ENCODE measurements at places on chromosomes 11 and 22. TPM values are rescaled to one million over a fixed set of nuclear protein-coding genes. Genes with fewer than 3 reads are reported as not detected.

DNA sequence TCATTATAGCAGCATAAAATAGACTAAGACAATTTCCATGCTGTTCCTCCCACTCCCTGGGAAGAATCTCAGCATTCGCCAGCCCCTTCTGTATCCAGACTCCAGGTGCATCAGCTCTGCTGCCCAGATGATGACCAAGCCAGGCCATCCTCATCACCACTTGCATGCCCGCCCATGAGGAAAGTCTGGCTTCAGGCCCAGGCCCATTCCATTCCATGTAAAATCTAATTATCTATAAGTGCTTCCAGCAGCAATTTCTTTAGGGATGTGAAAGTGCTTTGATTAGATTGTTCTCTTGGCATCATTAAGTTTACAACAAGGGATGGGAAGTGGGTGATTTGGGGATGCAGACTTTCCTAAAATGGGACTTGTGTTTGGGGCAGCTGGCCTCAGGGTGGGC is 100.3 kb downstream of the INSC start:
- DNase-seq: no peak

GRCh38 chr11:121248496-121248895 is 44.1 kb upstream of the SC5D start:
- DNase-seq: no peak

- DNase-seq: no peak
These were observed 29.9 kb downstream of the PIWIL3 start for GRCh38 chr22:24744638-24745037.

DNA sequence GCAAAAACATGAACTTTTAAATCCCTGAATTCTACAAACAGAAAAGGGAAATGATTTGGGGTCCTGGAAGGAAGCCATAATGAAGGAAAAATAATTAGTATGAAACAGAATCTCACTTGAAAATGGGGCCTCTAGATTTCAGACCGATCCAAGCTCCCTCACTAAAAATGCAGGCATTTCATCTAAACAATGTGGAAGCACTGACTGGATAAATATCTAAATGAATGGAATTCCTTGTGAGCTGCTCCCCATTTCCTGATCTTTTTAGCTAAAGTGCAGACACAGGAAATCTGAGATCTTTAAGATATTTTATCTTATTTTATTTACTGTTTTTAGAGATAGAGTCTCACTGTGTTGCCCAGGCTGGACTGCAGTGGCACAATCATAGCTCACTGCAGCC is 1255.8 kb downstream of the LRRC4C start:
- no peak for DNase-seq

- no peak for DNase-seq
These were observed 14.5 kb upstream of the LRRC55 start for GRCh38 chr11:57167125-57167846.

- DNase-seq: no peak
These were observed 1.2 kb downstream of the MAJIN start for GRCh38 chr11:64970731-64971151.

DNA sequence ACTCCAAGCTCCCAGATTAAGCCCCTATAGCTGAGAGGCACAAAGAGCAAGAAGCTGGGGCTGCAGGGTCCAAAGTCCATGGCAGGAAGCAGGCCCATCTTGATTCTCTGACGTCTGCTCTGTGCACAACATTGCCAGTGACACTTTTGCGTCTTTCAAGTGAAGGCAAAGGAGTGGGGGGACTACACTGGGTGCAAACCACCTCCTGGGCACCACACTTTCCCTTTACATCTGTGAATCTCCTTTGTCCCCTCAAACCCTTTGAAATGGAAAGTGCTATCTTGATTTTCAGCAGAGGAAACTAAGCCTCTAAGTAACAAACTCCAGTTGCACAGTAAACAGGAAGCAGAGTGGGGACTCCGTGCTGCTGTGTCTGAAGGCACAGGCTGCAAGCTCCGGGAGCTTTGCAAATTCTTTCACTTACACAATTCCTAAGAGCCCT is 428.0 kb downstream of the LARGE1 start:
- peak; percentile 19 for DNase-seq

The SNX32 gene
- 2.6 TPM for polyA plus RNA-seq

The UBQLN3 gene
- polyA plus RNA-seq: not detected

The CST6 gene
- not detected for polyA plus RNA-seq

The LGALS1 gene
- 326 TPM for polyA plus RNA-seq

Data from left kidney (tissue), 8 donors.